Adipocyte (in vitro differentiated cells): ENCODE measurements at places on chromosomes 5 and 9.
A peak's percentile ranks its signal among the peaks of the same experiment; 100 is the strongest.

DNA sequence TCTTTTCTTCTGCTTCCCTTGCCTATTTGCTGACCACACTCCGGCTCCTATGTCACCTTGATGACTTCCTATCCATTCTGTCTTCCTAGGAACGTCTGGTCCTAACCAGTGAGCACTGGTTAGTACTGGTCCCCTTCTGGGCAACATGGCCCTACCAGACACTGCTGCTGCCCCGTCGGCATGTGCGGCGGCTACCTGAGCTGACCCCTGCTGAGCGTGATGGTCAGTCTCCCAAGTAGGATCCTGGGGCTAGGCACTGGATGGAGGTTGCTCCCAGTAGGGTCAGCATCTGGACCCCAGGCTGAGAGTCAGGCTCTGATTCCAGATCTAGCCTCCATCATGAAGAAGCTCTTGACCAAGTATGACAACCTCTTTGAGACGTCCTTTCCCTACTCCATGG lies 2.2 kb downstream of the GALT start:
- DNase-seq = no peak

GRCh38 chr9:121395558-121395957 lies 25.5 kb upstream of the STOM start:
- DNase-seq = no peak

- peak; percentile 25 for DNase-seq
Measured at GRCh38 chr5:14269395-14269794, 126.3 kb downstream of the TRIO start.

DNA sequence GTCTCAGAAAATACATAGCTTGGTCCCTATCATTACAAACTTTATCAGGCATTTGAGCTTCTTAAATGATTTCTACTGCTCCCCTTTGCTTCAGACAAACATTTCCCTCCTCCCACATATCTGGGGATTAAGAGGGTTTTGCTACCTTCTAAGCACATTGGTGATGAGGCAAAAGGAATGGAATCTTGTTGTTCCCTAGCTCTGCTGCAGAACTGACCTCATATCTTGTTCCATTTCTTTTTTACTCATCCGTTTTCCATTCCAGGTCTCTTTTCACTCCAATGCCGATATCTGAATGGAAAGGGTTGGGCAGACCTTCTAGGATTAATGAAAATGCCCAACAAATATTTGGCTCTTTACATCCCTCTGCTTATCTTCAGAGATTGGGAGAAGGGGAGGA lies 444.6 kb downstream of the ZNF608 start:
- peak; percentile 69 for DNase-seq

GRCh38 chr9:137619240-137620047 lies 639 bp downstream of the EHMT1 start:
- DNase-seq = peak; percentile 69

- no peak for DNase-seq
Measured at GRCh38 chr5:148378670-148379069, 5.1 kb upstream of the FBXO38 start.

DNA sequence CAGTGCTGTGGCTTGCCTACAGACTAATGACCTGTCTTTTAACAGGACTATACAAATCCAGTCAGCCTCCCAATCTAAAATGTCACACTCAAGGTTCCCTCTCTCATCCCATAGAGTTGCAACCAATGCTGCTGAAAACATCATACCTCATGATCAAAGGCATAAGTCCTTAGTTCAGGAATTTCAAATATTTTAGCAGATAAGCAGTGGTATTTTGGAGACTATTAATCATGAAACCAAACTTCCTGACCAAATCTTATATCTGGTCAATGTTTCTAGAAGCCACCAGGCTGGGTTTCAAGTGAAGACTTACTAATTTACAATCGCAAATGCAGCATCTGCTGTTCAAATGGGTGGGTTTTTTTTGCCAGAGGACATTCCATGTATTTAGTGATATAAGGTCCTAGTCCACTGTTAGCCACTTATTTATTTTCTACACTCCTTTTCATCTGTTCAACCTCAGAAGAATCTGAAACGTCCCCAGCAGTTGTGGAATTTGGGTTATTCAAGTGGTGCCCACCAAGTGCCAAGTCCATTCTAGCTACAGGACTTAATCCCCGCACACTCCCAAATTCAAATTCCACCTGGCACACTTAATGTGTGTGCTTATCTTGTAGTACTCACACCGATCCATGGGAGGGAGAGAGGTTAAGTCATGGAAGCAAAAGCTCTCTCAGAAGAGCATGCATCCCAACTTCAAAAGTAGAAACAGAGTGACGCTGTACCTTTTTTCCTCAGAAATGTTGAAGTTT lies 5.8 kb downstream of the TAS2R1 start:
- DNase-seq = no peak

DNA sequence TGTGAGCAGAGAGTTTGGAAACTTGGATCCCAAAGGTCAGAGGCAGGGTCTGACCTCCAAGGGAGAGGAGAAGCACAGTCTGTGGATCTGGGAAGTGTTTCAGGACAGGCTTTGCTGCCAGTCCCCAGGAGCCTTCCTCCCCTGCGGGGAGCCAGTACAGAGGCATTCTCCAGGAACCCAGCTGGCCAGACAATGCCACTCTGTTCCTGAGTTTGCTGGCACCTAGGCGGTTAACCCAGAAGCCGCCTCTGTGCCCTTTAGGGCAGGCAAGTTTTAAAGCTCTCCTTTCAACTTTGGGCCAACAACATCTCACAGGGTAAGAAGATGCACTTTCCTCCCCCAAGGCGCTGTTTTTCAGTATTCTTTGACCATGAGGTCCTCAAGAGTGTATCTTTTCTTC lies 37.0 kb upstream of the FGF1 start:
- no peak for DNase-seq

DNA sequence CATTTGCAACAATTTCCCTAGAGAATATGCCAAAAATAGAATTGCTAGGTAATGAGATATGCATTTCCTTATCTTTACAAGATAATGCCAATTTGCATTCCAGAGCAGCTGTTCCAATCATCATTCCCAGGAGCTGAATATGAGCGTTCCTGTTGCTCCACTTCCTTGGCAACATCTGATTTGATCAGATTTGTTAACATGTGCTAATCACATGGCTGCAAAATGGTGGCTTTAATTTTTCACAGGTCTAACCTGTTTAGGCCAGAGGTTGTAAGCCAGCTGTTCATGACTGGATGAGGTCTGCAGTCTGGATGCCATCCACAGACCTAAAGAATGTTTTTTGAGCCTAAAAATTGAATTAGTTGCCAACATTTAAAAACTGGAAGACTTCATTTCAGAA lies 220.7 kb upstream of the IL12B start:
- no peak for DNase-seq

- DNase-seq = no peak
Measured at GRCh38 chr5:135434591-135435466, 12.3 kb downstream of the DCANP1 start.

- DNase-seq = no peak
Measured at GRCh38 chr5:171776213-171776612, 9.4 kb upstream of the SMIM23 start.

DNA sequence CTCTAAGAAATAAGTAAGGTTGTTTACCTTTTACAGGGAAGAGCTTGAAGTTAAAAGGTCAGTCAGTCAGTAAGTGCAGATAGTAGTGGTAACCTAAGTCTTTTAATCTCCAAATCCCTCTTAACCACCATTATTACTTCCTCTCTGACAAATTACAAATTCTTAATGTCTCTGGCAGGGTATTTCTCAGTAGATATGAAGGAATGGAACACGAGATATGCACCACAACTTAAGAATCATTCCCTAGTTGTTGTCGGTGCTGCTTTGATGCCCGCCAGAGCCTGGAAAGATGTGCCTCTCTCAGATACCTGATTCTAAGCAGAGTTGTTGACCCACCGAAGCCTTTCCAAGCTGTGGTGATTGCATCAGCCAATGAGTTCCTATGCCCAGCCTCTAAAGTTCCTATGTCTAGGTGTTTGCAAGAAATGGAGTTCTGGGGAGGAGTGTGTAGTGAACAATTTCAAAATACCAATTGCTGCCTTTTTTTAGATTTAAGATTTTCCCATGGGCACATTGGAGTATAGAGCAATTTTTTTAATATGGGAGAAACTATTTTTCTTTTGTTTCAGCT lies 78.5 kb downstream of the CD180 start:
- DNase-seq = no peak

DNA sequence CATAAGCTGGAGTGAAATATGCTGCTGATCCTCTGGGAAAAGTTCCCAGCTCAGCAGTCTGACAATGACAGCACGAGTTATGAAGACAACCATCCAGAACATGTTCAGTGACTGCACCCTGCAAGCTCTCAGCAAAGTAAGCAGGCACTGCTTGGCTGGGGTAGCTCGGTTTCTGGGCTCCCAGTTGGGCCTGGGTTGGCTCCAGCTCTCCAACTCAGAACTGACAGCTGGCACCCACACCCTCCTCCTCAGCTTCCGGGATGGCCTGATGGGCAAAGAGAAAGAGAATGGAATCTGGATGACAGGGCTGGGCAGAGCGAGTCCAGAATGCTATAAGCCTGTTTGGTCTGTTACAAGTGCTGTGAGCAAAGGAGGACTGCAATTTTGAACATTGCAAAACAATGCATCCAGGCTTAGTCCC lies 185.0 kb downstream of the CSNK1G3 start:
- DNase-seq = peak; percentile 83

DNA sequence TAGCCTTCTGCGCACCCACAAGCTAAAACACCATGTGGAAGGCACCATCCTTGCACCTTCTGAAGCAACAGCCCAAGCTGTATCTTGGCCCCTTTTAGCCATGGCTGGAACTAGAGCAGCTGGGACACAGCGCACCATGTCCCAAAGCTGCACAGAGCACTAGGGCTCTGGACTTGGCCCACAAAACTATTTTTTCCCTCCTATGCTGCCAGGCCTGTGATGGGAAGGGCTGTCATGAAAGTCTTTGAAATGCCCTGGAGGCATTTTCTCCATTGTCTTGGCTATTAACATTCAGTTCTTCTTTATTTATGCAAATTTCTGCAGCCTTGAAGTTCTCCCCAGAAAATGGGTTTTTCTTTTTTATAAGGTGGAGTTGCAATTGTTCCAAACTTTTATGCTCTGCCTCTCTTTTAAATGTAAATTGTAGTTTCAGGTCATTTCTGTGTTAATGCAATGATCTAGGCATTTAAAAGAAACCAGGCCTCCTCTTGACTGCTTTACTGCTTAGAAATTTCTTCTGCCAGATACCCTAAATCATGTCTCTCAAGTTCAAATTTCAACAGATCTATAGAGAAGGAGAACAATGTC lies 996.3 kb downstream of the TAF11L14 start:
- DNase-seq = no peak

DNA sequence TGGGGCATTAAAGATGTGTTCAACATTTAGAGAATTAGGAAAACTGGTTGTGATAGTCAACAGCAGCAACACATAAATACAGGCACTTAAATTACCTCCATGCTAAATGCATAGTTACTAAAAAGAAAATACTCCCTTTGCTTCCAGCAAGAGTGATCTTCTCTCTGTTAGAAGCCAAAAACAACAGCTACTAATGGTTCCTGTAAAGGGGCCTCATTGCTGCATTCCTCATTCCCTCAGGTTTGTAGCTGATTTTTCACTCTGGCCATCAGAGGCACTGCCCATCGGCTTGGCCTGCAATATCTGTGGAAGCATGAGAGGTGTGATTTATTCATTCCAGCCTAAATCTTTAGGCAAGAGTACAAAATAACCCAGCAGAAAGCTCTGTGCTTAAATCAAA lies 466.0 kb upstream of the ADAMTS16 start:
- DNase-seq = no peak

DNA sequence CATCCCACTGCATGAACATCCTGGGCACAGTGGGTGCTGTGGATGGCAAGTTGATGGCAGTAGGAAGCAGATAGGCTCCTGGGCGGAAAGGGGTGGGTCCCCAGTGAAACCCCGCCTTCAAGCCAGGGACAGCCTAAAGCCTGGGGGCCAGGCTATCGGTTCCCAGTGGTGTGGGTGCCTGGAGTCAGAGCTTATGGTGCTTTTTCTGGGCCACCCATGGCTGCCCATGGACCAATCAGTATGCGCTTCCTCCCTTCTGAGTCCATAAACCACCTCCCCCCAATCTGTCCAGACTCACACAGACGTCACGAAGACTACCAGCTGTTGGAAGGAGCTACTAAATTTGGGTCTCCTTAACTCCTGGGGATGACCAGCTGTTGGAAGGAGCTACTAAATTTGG lies 17.5 kb upstream of the ECPAS start:
- no peak for DNase-seq

- DNase-seq = no peak
Measured at GRCh38 chr9:132892400-132892799, 13.7 kb downstream of the SPACA9 start.

DNA sequence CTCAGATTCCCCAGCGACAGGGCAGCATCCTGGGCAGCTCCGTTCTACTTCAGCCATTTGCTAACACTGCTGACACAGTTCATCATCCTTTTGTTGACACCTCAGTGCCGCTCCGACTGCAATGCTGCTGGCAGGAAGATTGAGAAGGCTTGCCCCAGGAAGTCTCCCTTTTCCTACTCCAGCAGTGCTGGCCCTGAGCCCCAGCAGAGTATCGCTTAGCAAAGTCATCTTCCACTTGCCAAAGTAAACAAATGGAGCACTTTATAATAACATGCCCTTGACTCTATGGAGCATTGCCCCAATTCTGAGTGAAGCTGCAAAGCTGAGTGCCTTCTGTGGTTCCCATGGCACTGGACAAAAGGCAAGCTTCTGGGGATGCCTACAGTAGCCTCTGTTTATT lies 32.2 kb downstream of the PRLR start:
- DNase-seq = peak; percentile 75

GRCh38 chr5:132221781-132222648 lies 5.6 kb downstream of the P4HA2 start:
- peak; percentile 74 for DNase-seq

- no peak for DNase-seq
Measured at GRCh38 chr9:134138292-134138691, 2.4 kb downstream of the WDR5 start.

GRCh38 chr5:122291000-122291901 lies 20.8 kb upstream of the SNCAIP start:
- no peak for DNase-seq

DNA sequence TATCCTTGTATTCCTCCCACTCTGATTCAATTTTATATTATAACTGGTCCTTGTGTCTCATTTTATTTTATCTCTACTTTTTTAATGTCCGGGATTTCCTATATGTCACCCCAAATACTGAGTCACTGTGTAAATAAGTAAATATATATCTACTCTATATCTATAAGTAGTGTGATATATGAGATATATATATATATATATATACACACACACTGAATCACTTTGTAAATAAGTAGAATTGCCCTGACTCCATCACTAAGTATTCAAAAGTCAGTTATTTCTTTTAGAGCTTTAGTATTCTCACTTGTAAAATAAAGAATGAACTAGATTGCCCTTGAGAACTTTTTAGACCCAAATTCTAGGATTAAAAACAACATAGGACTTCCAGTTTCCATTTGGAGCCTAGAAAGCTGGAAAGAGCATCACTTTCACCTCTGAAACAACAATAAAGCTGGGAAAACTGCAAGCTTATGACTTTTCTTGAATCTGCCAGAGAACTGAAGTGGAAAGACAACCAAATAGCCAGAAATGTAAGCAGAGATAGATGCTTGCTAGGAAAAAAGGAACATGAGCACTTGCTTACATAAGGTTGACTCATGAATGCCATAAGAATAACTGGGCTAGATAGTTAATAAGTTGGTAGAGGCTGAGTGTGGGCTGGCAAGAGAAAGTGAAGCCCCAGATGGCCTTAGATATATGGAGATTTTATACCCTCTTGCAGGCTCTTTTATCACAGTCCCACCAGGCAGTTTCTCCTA lies 171.1 kb upstream of the TLX3 start:
- peak; percentile 54 for DNase-seq

GRCh38 chr5:14773588-14773987 lies 98.0 kb downstream of the ANKH start:
- no peak for DNase-seq

GRCh38 chr9:136925414-136926153 lies 19.0 kb downstream of the FBXW5 start:
- no peak for DNase-seq
